NCI-H2081 treated with DMSO at 0.1 percent for 48 hours (cell line): ENCODE measurements at places on chromosomes 5 and 9.
A peak's percentile ranks its signal among the peaks of the same experiment; 100 is the strongest.

DNA sequence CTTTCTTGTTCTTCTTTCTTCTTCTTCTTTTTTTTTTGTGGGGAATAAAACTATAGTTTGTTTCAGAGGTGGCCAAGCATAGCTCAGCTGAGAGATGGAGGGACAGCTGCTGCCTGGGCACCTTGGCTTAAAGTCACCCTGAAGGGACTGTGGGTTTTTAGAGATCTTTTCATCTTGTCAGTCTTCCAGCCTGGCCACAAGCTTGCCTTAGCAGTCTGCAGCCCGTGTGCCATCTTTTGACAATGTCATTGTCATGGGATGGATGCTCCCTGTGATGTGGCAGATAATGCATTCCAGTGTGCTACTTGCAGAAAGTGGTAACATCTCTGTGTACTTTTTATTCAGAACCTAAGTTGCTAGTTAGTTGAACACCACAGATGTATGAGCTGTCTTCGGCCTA lies 280.8 kb downstream of the FANCC start:
- DNase-seq, result no peak

DNA sequence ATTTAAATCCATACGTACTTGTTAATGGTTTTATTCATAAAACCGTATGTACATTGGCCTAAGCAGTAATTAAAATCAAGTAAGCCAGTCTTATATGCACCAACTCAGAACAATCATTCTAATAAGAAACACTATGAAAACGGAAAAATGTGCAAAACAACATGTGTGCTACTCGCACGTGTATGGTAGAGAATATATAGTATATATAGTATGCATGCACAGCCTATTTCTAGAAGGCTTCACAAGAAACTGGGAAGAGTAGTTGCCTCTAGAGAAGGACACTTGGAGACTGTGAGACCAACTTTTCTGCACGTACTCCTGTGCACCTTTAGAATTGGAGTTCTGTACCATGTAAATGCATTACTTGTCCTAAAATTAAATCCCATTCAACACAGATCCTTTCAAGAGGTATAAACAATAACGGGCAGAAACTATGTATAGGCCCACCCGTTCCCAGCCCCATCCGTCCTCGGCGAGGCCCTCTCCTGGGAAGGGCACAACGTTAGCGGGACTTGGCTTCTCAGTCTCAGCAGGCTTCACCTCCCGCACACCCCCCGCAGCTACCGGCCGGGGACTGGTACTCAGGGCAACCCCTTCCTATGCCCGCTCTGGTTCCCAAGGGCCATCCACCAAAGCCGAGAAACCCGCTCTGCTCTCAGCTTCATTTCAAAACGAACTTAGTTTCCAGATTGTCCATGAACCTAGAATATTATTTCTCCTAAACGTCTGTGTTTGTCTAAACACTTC lies 2.0 kb downstream of the CDC14B start:
- DNase-seq, result no peak

DNA sequence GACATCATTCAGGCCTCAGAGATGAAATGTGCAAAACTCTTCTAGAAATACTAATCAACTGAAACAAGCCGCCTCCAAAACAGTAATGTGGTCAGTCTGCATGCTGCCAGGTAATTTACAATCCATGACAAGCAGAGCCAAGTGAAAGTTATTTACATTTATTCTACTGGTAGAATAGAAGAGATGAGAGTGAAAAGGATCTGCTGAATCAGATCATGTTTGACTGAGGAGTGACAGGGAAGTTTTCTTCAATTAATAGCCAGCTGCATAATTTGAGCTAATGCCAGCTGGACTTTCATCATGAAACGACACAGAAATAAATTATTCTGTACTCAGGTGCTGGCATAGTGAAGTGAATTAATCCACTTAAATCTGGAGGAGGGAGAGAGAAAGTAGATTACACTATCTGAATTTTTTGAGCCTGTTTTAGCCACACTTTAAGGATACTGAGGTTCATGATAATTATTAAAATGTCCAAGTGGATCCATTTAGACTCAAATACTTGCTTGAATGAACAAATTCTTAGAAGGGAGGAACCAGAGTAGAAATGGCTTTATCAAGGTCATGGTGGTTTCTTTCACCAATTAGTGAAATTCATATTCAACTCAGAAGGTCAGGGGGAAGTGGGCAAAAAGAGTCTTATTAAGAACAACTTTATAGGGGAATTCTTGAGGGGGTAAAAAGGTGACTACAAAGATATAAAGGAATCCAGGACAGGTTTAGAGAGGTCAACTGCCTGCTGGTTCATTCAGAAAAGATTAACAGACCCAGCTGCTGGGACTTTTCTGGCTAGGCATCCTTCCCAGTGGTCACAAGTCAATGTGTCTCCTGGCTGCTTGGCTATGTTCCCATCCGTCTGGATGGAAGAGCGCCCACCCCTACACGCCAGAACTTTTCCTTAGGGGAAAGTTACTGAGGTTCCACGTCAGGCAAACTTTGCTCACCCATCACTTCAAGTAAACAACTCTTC lies 350.4 kb downstream of the PDE4D start:
- DNase-seq, result peak; percentile 42

DNA sequence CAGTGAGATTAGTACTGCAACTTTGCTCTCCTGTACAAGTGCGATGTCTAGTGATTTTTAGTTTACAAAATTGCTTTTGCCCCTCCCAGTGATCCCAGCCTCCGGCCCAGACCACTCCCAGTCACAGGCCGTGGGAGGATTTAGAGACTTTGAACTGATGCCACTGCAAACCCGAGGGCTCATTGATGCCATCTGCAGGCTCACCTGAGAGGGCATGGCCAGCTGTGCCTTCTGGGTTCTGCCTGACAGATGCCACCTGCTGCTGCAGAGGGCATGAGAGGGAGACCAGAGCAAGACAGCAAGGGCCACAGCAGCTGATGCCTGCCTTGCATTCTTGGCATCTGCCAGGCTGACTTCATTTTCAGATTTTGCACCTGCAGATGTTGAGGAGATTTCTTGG lies 593.8 kb downstream of the CDK5RAP2 start:
- no peak for DNase-seq

GRCh38 chr9:88691811-88692210 lies 156.8 kb downstream of the NXNL2 start:
- DNase-seq, result no peak

DNA sequence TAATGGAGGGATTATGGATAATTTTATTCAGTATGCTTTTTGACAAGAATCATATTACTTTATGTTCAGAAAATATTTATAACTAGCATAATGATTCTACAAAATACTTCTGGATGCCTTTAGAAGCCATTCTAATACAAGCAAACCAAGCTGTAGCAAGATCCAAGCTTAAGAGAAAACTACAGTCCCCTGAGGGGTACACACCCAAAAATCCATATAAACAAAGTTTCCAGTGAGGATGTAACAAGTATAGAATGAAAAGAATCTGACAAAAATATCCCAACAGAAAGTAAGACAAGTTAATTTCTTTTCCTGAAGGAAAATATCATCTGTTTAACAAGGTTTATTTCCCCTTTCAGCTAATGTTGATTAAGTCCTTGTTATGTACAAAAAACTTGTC lies 53.9 kb downstream of the MLLT3 start:
- DNase-seq, result no peak

GRCh38 chr9:113529336-113530009 lies 65.9 kb downstream of the RGS3 start:
- no peak for DNase-seq

GRCh38 chr5:112646139-112646936 lies 91.3 kb upstream of the APC start:
- no peak for DNase-seq
